ENCODE measurements at places on chromosomes 2 and 18.

- no peak for DNase-seq
Observed at GRCh38 chr2:9547262-9547991, 8.2 kb downstream of the ADAM17 start.

DNA sequence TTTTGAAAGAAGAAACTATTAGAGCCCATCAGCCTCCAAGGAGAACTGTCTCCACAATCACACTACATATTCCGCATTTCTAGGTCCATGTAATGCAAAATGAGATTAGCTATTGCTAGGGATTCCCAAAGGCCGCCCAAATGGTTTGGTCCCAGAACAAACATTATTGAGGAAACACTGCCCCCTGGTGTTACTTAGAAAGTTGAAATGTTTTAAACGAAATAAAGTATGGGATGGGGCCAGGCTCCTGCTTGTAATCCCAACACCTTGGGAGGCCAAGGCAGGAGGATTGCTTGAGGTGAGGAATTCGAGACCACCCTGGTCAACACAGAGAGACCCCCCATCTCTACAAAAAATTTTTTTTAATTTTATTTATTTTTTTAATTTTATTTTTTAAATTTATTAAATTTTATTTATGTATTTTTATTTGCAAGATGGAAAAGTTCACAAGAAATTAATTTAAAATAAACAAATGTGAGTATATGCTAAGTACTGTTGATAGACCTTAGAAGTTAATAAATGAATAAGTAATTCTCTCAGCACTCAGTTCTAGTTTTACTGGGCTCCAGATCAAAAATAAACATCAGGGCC is 5.5 kb downstream of the NHEJ1 start:
- peak; percentile 69 for DNase-seq

GRCh38 chr2:88600038-88600465 is 27.2 kb downstream of the EIF2AK3 start:
- peak; percentile 85 for DNase-seq

DNA sequence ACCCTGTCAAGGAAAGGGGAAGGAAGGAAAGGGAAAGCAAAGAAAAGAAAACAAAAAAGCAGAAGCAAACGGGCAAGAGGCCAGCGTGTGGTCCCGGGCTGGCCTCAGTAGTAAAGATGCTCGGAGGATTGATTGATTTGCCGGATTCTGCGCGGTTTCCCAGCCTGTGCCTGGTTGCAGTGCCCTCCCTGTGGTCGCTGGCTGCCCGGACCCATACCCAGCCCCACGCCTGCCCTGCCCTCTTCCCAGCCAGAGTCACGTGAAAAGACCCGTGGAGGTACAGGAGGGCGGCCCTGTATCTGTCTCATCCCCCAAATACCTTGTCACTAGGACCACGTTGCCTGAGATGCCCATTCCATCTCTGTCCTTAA is 55.1 kb upstream of the IMP4 start:
- no peak for DNase-seq

GRCh38 chr18:27143580-27144287 is 41.4 kb downstream of the CHST9 start:
- no peak for DNase-seq

DNA sequence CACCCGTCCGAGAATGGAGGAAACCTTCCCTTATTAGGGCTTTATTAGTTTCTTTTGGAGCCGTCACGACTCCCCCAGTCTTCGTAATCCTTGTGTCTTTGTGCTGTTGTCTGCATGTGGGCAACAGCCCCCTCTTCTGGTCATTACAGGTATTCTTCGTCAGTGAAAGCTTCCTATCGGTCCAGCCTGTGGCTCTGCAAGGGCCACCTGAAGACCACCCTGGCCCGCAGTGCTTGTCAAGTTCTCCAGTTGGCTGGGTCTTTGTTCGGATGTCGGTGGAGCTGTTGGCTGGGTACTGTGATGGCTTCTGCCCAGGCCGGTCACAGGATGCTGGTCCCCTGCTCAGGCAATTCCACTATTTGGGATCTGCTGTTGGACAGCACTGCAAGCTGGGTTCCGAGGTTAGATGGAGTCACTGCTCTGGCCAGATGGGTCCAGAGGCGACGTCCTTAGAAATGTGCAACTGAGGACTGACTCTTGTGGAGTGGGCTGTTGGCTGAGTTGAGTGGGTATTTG is 19.2 kb downstream of the E2F6 start:
- DNase-seq = no peak

DNA sequence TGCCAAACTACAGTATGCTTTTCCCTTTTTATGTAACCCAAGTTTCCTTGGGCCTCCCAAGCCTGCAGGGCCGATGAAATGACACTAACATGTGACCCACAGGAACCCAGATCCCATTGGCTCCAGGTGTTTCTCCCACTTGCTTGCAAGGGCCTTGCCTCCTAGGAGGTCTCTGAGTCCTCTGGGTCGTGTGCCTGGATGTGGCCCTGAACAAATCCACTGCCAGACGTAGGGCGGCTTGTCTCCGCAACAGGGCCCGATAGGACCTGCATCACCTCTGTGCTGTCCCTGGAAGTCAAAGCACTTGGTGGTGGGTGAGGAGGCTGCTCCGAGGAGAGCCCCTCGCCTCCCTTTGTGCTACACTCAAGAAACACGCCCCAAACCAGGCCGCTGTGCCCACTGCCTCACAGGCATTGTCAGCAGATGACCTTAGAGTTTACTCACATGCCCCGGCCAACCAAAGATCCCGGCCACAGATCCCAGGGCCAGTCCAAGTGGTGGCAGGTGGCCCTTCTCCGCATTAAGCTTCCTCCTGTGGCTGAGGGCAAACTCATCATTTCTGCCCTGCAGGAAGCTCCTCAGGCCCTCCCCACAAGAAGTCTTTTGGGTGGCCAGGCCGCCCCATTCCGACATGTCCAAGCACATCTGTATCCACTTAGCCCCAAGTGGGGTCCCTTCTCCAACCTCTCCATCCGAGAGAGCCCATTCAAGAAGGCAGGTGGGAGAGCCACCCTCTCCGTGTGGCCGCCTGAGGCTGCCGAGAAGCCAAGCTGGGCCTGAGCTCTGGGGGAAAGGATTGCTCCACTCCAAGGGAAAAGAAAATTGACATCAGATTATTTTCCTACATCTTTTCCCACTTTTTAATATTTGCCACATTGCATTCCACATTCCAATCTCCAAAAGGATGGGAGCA is 76.7 kb downstream of the GFPT1 start:
- no peak for DNase-seq

- no peak for DNase-seq
Observed at GRCh38 chr18:22559414-22560274, 141.9 kb upstream of the CTAGE1 start.

GRCh38 chr2:1976728-1977416 is 232.6 kb upstream of the PXDN start:
- DNase-seq = no peak

GRCh38 chr2:155502766-155503165 is 804.3 kb downstream of the KCNJ3 start:
- no peak for DNase-seq

DNA sequence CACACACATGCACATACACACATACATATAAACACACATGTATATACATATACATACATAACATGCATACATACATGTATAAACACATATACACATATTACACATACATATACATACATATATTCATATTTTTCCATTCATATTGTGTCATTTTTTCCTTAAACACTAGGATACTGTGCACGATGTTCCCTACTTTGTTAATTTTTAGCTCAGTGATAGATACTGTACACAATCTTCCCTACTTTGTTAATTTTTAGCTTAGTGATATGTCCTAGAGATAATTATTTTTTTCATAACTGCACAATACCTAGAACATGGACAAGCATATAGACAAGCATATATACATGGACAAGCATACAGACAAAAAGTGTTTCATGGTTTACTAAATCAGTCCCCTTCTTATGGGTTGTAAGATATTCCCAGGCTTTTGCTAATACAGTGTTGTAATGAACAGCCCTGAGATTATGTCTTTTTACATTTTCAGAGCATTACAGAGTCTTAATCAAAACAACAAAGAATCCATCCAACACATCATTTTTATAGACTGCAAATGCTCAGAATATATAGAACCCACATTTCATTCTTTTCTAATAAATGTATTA is 75.6 kb downstream of the PID1 start:
- no peak for DNase-seq

DNA sequence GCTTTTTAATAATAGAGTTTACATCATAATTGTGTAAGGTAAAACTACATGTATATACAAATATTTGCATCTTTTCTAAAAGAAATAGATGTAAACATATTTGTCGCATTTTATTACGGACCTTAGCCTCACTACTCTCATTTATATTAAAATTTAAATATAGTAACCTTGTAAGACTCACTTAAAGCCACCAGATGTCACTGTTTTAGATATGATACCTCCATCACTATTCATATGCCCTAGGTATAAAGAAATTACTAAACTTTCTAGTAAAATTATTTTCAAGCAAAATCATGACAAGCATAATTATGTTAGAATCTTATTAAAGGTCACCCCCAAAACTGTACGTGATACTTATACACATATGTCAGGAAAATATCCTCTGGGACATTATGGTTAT is 674.3 kb upstream of the REG3G start:
- peak; percentile 36 for DNase-seq

GRCh38 chr2:57549642-57550102 is 496.9 kb upstream of the VRK2 start:
- no peak for DNase-seq

DNA sequence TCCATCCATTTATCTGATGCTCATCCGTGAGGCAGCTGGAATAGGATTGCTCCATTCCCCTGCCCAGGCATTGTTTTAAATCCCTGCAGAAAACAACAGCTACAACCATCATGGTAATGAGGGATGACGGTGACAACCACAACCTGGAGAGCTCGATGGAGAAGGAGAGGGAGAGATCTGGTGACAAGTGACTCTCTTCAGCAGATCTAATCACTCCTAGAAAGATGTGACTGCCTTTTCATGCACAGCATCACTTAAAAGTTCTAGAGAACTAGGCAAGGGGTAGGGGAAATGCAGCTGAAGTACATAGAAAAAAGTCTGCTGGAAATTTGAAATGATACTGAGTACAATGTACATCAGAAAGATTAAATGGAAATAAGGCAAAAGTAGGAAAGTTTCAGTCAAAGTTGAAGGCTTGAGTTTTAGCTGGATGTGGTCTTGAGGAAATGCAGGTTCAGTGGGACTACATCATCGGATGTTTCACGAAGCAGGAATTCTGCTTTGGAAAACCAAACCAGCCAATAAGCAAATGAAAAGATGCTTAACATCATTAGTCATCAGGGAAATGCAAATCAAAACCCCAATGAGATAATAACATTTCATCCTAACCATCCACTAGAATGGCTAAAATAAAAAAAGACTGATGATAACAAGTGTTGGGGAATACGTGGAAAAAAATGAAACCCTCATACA is 6.8 kb upstream of the ARHGAP25 start:
- DNase-seq = no peak

- no peak for DNase-seq
Observed at GRCh38 chr2:241852116-241852980, 6.3 kb downstream of the PDCD1 start.

GRCh38 chr2:232240906-232241305 is 137.6 kb upstream of the ALPP start:
- DNase-seq = no peak

- no peak for DNase-seq
Observed at GRCh38 chr2:96970248-96970875, 16.0 kb downstream of the FAM178B start.

- no peak for DNase-seq
Observed at GRCh38 chr2:190634381-190634780, 14.5 kb upstream of the NAB1 start.

DNA sequence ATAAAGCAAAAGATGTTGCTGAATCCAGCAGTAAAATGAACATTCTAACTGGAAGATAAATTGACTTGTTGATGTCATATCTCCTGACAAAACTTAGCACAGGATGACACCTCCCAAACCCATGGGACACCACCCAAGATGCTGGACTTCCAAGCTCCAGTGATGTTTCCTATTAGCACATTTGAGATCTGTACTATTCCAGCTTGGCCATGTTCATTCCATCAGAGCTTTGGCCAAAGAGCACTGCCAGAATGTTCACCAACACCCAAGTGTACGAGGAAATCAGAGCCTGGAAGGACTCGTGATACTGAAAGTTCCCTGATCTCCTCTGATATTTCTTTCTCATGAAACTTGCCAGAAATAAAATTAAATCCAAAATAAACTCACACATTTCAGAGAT is 44.7 kb downstream of the PID1 start:
- DNase-seq = no peak

DNA sequence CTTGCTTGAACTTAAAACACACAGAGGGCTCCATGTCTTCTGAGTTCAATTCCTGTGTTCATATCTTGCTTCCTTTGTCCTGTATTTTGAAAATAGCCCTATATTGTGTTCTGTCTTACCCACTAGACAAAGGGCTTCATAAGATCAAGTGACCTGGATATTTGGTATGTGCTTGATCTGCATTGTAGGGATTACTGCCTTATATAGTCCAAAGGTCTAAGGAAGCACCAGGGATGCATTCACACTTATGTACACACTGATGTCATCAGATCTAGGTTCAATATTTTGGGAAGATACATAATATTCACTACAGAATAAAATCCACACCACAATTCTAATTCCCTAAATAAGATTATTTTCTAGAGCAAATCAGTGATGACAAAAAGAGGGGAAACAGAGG is 278.0 kb upstream of the KYNU start:
- no peak for DNase-seq

DNA sequence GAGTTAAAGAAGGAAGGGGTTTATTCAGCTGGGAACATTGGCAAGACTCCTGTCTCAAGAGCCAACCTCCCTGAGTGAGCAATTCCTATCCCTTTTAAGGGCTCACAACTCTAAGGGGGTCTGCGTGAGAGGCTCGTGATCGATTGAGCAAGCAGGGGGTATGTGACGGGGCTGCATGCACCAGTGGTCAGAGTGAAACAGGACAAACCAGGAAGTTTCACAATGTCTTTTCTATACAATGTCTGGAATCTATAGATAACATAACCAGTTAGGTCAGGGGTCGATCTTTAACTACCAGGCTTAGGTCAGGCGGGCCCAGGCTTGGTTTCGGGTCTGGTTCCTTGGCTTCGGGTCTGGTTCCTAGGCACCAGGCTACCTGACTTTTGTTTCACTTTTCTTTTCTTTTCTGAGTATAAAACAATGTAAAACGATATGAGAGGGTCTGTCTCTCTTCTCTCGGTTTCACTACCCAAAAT is 30.1 kb upstream of the LIPG start:
- DNase-seq = no peak

DNA sequence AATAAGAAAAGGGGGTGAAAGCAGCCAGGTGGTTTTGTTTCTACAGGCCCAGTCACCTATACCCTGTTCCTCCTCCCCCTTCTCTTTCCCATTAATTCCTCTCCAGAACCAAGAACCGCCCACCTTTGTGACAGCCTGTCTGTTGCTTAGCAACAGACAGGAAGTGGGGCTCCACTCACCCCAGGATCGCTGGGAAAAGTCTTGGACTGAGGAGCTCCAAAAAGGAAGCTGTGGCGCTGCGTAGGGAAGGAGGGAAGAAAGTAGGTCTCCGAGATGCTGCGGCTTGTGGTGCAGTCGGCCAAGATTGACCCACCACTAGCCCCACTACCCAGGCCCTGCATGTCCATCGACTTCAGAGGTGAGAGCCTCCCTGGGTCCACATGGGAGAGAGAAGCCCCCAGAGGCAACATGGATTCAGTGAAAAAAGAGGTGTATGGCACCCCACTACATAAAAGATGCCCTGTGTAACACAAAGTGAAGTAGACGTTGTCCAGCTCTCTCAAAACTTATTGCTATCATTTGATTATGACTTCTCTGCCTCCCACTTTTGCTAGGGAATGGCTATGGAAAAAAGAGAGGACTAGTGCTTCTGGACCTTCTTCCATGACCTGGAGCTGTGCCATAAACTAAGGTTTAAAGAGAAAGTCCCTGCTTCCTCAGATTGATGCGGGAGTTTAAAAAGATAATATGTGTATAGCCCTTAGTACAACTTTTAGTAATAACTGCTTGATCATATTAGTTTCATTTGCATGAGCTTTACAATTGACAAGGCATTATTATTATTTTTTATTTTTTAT is at the start of gene FER1L5:
TSS of gene FER1L5 (plus strand) at position 201 of the 797 bp plus-strand sequence. CDS start at position 274, 73 bp downstream.
- DNase-seq = no peak
